ENCODE measurements at places on chromosomes 4 and X. TPM values are rescaled to one million over a fixed set of nuclear protein-coding genes. Genes with fewer than 3 reads are reported as not detected.

Gene CDX4
- not detected for total RNA-seq

Gene IL2RG
- total RNA-seq: 4.9 TPM

Gene CLDN2
- total RNA-seq: not detected

Gene SSX3
- not detected for total RNA-seq

Gene ARL9
- total RNA-seq: not detected

Gene ATP1B4
- total RNA-seq: not detected

Gene RPS6KA6
- total RNA-seq: 9.6 TPM

Gene PCDH19
- total RNA-seq: 3.0 TPM

Gene TCP11X2
- not detected for total RNA-seq

Gene PCDH7
- total RNA-seq: 331 TPM

Gene BEX2
- total RNA-seq: 5.9 TPM

Gene NDST3
- not detected for total RNA-seq

Gene ASB5
- not detected for total RNA-seq

Gene REELD1
- not detected for total RNA-seq

Gene ENOX2
- total RNA-seq: 28.7 TPM

Gene PPP1R2C
- total RNA-seq: not detected

Gene PDCL2
- total RNA-seq: not detected

Gene INTS12
- 22.6 TPM for total RNA-seq

Gene AFF2
- 16.6 TPM for total RNA-seq

Gene GLOD5
- not detected for total RNA-seq

Gene TMSB15C
- total RNA-seq: 4.3 TPM

Gene C4orf51
- total RNA-seq: not detected

Gene SORCS2
- 0.68 TPM for total RNA-seq

Gene DOCK11
- total RNA-seq: 45.8 TPM

Gene PLP2
- total RNA-seq: 101 TPM

Gene NAA15
- 41.0 TPM for total RNA-seq

Gene SMIM31
- not detected for total RNA-seq

Gene MANBA
- 37.2 TPM for total RNA-seq

Gene EVC
- 65.1 TPM for total RNA-seq

All from thoracic aorta (tissue), 2 donors.